ENCODE measurements at places on chromosomes 4 and X. TPM values are rescaled to one million over a fixed set of nuclear protein-coding genes. Genes with fewer than 3 reads are reported as not detected.

DNA sequence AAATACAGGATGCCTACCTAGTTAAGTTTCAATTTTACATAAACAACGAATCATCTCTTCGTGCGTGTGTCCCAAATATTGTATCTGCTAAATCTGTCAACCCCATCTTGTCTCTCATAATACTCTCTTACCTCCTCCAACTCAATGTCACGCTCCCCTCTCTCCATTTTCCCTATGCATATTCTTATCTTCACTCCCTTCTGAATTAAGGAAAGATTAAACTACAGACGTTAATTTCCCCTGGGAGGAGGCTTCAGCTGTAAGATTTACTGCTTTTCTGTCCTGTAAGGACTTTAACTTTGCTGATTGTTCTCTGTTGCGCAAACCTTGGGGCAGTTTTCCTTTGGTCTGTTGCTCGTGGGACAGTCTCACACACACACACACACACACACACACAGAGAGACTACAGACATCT, 455 bp upstream of the ABCB7 start:
- no peak for DNase-seq

GRCh38 chr4:60805500-60806313, 394.4 kb upstream of the ADGRL3 start:
- DNase-seq, result no peak

GRCh38 chrX:43679778-43680177, 23.7 kb downstream of the MAOA start:
- DNase-seq, result no peak

DNA sequence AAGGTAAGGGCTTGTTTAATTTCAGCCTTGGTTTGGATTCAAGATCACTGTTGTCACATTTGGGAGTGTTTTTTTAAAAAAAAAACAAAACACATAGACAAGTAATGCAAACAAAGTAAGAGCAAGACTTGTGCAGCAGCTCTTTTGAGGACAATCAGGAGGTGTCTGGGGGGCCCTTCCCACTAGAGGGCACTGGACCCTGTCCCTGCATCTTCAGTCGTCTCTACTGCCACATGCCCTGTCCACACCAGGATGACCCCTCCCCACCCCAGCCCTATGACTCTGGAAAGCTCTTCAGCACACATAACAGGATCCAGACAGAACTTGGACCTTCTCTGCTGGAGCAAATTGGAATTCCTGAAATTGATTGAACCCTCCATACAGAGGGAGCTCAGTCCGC, 71.0 kb downstream of the USP46 start:
- DNase-seq, result peak; percentile 17

GRCh38 chr4:38621028-38621684, 42.8 kb upstream of the KLF3 start:
- DNase-seq, result no peak

NEUROG2 gene
- polyA plus RNA-seq, result not detected

PPM1K gene
- 23.6 TPM for polyA plus RNA-seq

FAM9C gene
- 0.37 TPM for polyA plus RNA-seq

ZNF711 gene
- 85.6 TPM for polyA plus RNA-seq

S100P gene
- polyA plus RNA-seq, result 4.2 TPM

All from left lung (tissue), 14 donors.